ENCODE measurements at places on chromosomes 5 and 9.
A peak's percentile ranks its signal among the peaks of the same experiment; 100 is the strongest.

- no peak for DNase-seq
Measured at GRCh38 chr9:3386753-3387152, 139.0 kb downstream of the RFX3 start.

GRCh38 chr9:82584349-82584863, 478.5 kb downstream of the RASEF start:
- peak; percentile 26 for DNase-seq

- no peak for DNase-seq
Measured at GRCh38 chr9:132234535-132234934, 72.7 kb downstream of the NTNG2 start.

DNA sequence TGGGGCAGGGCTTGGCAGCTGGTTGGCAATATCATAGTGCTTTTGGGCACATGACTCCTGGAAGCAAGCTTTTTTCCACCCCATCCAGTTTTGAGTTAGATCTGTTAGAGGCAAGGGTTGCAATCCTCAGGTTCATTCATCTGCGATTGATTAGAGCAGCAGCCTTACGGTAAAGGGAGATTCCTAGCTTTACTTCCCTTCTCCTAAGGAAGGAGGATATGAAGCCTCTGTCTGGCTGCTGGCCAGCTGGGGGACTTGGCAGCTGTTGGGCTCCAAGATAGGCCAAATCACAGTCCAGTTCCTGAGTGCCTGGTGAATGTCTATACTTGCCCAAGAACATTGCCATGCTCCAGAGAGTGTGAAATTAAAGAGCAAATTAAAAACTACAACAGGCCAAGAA, 113.4 kb upstream of the CCNH start:
- DNase-seq, result no peak

- DNase-seq, result no peak
Measured at GRCh38 chr5:107472620-107473064, 198.1 kb downstream of the EFNA5 start.

GRCh38 chr5:124844371-124844920, 98.0 kb upstream of the ZNF608 start:
- DNase-seq, result no peak

- no peak for DNase-seq
Measured at GRCh38 chr5:32147959-32148358, 26.2 kb downstream of the GOLPH3 start.

- no peak for DNase-seq
Measured at GRCh38 chr5:84568171-84568570, 183.5 kb upstream of the EDIL3 start.

- no peak for DNase-seq
Measured at GRCh38 chr9:2853517-2853916, 9.6 kb upstream of the PUM3 start.

DNA sequence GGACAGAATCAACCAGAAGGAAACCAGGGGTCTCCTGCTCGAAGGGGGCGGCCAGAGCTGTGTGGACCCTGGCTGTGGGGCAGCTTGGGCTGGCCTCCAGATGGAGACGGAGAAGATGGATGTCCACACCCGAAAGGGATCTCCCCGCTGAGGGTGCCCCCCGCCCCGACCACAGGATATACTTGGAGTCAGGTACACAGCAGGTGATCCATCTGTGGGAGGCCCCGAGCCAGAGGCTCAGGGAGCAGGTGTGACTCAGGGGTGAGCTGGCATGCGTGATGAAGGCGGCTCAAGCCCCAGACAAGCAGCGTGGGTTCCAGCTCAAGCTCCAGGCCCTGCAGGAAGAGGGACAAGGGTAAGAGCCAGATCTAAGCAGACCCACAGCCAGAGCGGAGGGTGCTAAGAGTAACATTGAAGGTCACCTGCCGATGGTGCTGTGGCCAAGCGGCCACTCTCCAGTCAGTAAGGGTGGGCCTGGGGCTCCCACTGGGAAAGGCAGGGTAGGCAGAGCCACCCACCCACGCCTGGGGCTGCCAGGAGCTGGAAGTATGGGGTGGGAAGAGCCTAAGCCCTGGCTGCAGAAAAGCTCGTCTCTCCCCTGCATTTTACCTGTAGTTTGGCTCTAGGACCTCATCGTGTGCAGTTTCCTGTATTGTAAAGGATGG, 30.6 kb upstream of the MVB12B start:
- no peak for DNase-seq

GRCh38 chr5:180526269-180526668, 32.1 kb downstream of the CNOT6 start:
- no peak for DNase-seq

DNA sequence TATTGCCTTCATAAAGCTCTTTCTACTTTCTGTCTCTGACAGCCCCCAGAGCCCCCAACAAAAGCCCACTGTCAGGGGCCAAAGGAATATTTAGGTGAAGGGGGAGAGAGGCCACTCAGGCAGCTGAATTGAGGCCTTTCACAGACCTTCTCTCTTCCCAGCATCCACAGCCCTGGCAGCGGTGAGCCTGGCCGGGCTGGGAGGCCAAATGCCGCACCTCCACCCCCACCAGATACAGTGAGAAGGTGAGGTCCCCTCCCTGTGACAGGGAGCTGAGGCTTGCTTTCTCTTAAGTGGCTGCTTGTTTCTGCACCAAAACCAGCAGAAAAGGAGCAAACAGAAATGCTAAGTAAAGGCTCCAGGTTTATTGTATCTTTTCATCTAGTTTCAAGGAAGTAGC, 168.1 kb downstream of the ROR2 start:
- DNase-seq, result no peak

GRCh38 chr9:128911529-128912035, 9.2 kb upstream of the PHYHD1 start:
- DNase-seq, result peak; percentile 96

GRCh38 chr5:110354915-110355644, 371.4 kb downstream of the TMEM232 start:
- DNase-seq, result no peak

- DNase-seq, result no peak
Measured at GRCh38 chr5:149298163-149298562, 26.5 kb downstream of the AFAP1L1 start.

DNA sequence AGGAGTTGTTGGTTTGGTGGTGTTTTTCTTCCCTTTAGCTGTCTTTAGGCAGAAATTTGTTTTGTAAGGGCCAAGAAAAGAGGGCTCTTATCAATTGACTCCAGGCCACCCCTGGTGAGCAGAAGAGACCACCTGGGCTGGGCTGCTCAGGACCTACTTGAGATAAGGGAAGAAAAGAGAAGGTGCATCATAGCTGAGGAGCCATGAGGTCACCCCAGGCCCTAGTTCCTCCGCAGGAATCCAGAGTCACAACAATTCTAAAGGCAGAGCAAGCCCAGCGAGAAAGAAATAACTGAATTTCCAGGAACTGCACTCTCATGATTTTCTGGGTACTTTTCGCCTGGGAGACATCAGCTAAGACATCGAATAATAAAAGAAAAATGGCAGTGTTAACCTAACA, 34.9 kb downstream of the RFK start:
- DNase-seq, result no peak

GRCh38 chr9:128841694-128842492, 12.3 kb upstream of the SPOUT1 start:
- DNase-seq, result no peak

DNA sequence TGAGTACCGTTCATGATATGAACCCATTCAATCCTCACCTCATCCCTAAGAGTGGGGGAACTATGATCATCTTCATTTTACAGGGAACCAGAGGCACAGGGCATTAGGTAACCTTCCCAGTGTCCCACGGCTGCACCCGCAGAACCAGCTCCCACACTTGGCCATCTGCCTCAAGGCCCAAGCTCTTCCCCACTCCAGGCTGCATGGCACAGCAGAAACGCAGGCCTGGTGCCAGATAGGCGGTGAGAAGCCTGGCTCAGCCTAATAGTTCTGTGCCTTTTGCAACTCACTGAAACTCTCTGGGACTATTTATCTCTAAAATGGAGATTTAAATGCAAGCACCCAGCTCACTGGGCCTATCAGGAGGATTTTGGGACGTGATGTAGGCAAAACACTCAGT, 90.8 kb upstream of the ZNF618 start:
- DNase-seq, result no peak

DNA sequence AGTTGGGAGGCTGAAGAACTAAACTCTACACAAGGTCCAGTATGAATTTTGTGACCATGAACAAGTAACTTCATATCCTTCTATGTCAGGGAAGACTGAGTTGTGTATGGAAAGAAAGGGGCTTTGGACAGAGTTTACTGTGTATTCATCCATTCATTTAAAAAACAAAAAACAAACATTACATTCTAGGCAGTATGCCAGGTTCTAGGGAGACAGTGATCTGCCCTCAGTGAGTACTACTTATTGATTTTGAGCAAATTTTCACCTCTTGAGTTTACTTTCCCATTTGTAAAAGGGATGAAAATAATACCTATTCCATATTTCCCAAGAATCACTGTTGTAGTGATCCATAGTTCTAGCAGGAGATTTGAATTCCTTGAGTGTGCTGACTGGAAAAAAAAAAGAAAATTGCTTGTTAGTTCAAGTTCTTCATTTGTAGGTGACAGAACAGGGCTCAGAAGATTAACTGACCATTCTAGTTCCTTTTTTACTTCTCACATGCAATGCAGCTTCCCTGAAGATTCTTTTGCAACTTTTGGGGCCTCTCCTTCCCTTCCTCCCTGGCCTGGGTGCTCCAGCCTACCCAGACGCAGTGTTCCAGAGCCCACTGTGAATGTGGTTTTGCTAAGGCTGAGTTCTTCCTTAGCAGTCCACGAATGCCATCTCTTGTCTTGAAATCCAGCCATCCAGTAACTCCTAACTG, 2.6 kb upstream of the GAPVD1 start:
- no peak for DNase-seq

DNA sequence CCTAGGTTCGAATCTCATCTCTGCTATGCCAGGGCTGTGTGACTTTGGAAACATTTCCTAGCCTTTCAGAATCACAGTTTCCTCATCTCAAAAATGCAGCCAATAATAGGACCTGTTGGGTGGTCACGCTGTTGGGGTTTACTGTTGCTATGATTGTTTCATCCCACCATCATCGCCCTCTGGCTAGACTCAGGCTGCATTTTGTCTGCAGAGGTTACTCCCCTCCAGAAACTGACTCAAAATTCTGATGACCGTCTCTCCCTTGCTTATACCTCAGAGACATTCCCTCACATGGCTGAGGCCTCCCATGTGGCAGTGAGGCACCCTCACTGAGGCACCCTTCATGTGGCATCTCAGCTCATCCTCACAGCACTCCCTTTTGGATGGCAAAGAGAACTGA, 61.6 kb downstream of the COL27A1 start:
- DNase-seq, result peak; percentile 38

- peak; percentile 21 for DNase-seq
Measured at GRCh38 chr5:128778474-128778873, 186.8 kb upstream of the SLC27A6 start.

- no peak for DNase-seq
Measured at GRCh38 chr9:14351221-14351836, 37.4 kb upstream of the NFIB start.

DNA sequence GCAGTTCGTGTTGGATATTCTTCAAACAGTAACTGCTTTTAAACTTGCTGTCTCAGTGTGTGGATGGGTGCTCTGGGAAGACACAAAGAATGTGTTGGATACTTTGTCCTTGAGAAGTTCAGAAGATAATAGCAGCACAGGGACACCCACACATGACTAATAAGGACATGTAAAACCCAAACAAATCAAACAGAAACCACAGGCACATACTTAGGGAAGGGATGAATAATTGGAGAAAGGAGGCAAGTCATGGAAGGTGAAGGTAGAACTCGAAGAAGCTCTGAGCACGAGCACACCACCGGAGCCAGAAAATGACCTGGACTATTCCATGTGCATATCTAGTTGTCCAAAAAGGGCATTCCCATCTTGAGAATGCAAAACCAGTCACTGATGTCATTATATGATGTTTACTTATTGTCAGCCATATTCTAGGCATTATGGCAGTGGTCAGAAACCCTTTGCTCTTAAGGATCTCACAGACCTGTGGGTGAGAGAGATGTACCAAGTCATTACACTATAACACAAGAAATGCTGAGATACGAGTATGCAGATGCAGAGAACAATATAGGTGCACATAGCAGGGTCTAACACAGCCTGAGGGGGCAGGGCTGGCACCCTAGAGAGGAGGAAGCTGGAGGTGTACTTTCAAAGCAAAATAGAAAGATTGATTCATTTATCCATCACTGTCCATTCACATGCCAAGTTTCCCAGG, 152.9 kb downstream of the PIK3R1 start:
- DNase-seq, result peak; percentile 60

- DNase-seq, result no peak
Measured at GRCh38 chr5:108505608-108506007, 123.7 kb upstream of the FBXL17 start.

DNA sequence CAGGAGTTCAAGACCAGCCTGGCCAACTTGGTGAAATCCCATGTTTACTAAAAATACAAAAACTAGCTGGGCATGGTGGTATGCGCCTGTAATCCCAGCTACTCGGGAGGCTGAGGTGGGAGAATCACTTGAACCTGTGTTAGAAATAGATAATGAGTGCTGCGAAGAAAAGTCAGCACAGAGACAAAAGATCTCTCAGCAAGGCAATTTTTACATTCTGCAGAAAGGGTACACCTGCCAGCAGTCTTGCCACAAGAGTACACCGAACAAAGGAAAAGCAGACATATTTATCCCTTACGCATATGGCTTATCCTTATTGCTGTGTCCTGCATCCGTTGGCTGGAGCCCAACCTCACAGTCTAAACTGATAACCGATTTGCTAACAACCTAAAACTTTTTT, 16.2 kb upstream of the GPBP1 start:
- DNase-seq, result no peak

DNA sequence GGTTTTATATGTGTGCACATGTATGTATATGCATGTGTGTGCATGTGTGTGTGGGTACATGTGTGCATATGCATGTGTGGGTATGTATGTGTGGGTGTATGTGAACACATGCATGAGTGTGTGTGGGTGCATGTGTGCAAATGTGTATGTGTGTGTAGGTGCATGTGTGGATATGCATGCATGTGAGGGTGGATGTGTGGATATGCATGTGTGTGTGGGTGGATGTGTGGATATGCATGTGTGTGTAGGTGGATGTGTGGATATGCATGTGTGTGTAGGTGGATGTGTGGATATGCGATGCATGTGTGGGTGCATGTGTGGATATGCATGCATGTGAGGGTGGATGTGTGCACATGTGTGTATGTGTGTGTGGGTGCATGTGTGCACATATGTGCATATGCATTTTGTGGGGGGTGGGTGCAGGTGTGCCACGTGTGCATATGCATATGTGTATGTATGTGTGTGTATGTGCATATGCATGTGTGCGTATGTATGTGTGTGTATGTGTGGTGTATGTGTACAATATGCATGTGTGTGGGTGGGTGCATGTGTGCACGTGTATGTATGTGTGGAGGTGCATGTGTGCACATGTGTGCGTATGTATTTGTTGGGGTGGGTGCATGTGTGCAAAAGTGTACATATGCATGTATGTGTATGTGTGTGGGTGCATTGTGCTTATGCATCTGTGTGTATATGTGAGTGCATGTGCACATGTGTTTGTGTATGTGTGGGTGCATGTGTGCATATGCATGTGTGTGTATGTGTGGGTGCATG, 144.2 kb downstream of the GAS1 start:
- no peak for DNase-seq

- no peak for DNase-seq
Measured at GRCh38 chr5:97377582-97377981, 194.5 kb upstream of the RIOK2 start.

- no peak for DNase-seq
Measured at GRCh38 chr5:175873088-175873454, 1.7 kb downstream of the CPLX2 start.

GRCh38 chr9:113954591-113954990, 78.5 kb downstream of the ZNF618 start:
- peak; percentile 28 for DNase-seq
